Ecto neural progenitor cell (in vitro differentiated cells): ENCODE measurements at places on chromosomes 3 and 15.

- no peak for DNase-seq
Measured at GRCh38 chr3:34668915-34669314, 870.5 kb downstream of the PDCD6IP start.

DNA sequence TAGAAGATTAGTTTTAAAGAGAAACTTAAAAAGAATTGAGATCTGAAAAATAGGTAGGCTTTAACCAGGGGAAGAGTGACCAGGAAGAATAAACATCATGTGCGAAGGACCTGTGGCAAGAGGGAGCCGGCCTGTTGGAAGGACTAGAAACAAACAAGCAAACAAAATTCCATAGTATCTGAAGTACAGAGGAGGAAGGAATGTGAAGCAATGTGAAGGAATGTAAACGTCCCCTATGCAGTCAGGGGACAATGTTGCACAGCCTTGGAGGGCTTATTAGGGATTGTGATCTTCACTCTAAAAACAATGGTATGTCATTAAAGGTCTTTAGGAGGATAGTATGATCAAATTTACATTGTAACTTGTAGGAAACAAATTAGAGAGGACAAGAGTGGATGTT is 84.4 kb upstream of the PLCL2 start:
- DNase-seq, result no peak

DNA sequence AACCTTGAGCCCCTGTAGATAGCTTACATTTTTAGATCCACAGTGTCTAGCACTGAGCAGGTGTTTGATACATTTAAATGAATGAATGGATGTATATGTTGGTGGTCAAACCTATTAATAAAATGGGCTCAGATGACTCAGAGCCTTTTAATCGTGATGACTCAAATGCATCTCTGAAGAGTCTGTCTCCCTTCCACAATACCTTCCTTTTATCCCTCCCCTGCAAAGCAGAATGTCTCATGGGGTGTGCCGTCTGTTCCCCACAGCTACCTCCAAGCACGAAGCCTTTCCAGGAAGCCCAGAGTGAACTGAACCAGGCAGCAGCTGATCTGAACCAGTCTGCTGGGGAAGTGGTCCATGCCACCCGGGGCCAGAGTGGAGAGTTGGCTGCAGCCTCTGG is 303.5 kb upstream of the TPM1 start:
- no peak for DNase-seq

DNA sequence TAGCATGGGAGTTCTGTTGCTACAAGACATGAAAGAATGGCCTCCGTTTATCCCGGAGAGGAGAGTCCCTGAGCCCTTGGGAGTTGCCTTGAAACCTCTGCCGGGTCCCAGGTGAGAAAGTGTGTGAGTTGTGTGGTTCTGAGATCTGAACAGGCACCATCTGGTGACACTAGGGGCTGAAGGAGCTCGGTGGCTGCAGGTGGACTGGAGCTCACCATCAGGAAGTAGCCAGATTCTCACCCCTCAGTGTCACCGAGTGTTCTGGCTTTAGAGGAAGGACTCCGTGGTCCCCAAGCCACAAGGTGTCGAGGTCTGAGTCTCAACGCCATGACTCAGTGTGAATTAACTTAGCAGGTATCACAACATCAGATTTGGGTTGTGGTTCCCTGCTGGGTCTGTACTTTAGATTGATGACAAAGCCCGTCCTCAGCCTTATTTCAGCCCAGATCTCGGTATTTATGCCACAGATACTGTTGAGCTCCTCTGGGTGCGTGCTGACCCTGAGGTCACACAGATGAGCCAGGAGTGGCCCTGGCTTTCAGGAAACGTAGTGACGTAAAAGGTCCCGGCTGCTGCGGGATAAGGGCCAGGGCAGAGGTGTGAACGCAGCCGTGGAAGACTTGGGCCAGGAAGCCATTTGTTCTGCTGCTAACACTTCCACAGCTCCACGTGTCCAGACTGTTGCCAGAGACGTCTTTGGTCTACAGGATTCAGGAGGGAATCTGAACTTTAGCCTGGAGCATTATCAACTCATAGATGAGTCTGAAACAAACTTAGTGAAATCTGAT is 54.4 kb downstream of the PGPEP1L start:
- DNase-seq, result no peak

GRCh38 chr3:54358969-54359694 is 236.8 kb downstream of the CACNA2D3 start:
- no peak for DNase-seq

DNA sequence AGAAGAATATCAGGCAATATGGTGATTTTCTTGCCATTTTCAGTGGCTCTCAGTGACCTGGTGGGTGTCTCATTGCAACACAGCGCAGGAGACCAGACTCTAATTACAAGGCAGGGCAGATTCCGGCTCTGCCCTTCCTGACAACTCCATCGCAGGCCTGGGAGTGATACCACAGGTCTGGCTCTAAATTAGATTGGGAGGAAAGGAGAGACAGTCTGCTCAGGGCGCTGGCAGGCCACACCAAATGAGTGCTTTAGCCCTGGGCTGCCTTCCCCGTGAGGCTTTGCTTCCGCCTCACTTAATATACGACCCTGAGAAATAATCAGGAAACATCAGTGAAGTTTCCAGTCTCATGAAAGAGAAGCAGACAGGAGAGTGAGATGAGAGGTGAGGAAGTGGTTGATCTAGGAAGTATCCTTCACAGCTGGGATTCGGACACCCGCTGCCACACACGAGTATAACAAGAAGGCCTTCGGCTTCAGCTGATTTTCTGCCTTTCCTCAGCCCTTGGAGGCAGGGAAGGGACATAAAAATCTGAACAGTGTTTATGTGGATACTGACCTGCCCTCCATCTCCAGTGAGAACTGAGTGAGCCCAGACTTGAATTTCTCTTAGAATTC is 73.7 kb upstream of the PROK2 start:
- DNase-seq, result no peak
